ENCODE measurements at places on chromosomes 16 and 17. TPM values are rescaled to one million over a fixed set of nuclear protein-coding genes. Genes with fewer than 3 reads are reported as not detected.

DNA sequence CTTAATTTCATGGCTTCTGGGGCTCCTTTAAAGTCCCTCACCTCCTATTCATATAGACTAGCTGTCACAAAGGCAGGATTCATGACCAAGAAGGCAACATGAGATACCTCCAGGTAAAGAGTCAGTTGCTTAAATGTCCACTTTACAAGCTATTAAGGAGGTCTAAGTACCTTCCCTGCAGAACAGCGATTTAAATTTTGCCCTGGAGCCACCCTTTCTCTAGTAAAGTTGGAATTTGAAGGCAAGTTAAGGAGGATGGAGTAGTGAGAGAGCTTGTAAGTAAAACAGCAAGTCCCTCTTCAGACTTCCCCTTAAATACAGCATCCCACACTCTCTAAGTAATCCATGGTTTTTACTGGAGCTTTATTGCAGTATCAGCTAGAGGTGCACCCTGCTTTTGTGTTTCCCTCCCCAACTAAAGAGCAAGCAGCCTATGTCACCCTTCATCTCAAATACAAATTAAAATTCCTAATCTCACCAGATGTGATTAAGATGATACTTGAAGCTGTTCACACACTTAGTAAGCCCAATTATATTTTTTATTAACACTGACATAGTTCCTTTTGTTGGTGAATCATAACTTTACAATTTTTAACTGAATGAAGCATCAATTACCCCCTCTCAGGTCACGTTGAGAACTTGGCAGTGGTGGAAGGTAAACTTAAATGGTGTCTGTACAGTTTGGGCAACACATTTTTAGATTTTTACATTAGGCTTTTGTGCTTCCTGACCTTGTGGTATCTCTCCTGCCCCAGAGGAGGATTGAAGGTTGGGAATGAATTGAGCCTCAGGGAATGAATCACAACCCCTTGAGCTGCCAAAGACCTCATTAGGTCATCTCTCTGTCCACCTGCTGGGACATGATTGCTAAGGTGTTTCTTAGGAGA, 108.9 kb downstream of the TANGO6 start:
- DNase-seq = no peak

The MT1H gene
- polyA plus RNA-seq = not detected

The TBC1D3L gene
- not detected for polyA plus RNA-seq

The PIP4K2B gene
- 11.7 TPM for polyA plus RNA-seq

The MSLN gene
- polyA plus RNA-seq = not detected

The CASKIN2 gene
- not detected for polyA plus RNA-seq

DNA sequence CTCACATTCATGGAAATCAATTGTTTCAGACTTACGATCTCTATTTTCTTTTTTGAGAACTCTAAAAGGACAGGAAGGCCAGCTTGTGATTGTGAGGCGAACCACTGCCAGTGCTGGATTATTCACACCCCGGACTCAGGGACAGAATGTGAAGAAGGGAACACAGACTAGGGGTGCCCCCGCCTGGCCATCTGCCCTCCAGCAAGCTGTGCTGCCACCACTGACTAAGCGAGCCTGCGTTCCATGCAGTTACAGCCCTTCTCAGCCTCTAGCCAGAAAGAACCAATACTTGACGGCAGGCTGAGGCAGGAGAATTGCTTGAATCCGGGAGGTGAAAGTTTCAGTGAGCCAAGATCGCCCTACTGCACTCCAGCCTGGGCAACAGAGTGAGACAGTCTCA, 2.8 kb downstream of the HAGH start:
- DNase-seq = no peak

DNA sequence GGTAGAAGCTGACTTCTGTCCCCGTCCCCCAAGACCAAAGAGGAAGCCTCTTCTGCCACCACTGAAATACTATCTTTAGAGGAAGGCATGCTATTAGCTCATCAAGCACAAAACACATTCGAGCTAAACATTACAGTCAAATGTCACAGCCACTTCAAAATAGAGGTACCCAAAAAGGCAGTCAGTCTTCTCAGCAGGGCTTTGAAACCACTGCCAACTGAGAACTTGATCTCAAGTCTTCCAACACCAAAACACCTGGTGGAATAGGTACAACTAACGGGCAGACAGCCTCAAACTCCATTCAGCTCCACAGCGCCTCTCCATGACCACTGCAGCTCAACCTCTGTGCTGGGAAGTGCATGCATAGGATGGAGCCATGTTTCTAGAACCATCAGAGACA, 36.0 kb downstream of the ZFHX3 start:
- no peak for DNase-seq

The GPR179 gene
- not detected for polyA plus RNA-seq

The MT4 gene
- not detected for polyA plus RNA-seq

DNA sequence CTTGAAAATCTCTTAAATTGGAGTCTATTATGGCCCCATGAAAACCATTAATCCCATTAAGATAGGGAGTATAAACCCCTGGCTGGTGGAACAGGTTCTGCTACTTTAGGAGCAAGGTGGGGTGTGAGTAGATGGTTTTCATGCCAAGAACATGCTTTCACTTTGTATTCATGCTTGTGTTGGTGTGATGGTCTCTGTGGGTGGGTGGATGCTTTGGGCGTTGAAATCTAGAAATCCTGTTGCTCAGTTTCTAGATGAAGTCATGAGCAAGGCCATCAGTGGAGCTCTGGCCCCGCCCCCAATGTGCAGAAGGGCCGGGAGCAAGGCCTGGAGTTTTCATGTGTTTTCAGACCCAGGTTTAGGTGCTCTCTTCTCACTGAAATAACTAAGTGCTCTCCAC, 20.1 kb downstream of the PLD6 start:
- DNase-seq = no peak

The PLK1 gene
- 0.27 TPM for polyA plus RNA-seq

- DNase-seq = no peak
These were observed 379.5 kb downstream of the HS3ST4 start for GRCh38 chr16:26071101-26071866.

The HSD17B1 gene
- 1.0 TPM for polyA plus RNA-seq

The SCIMP gene
- 87.6 TPM for polyA plus RNA-seq

DNA sequence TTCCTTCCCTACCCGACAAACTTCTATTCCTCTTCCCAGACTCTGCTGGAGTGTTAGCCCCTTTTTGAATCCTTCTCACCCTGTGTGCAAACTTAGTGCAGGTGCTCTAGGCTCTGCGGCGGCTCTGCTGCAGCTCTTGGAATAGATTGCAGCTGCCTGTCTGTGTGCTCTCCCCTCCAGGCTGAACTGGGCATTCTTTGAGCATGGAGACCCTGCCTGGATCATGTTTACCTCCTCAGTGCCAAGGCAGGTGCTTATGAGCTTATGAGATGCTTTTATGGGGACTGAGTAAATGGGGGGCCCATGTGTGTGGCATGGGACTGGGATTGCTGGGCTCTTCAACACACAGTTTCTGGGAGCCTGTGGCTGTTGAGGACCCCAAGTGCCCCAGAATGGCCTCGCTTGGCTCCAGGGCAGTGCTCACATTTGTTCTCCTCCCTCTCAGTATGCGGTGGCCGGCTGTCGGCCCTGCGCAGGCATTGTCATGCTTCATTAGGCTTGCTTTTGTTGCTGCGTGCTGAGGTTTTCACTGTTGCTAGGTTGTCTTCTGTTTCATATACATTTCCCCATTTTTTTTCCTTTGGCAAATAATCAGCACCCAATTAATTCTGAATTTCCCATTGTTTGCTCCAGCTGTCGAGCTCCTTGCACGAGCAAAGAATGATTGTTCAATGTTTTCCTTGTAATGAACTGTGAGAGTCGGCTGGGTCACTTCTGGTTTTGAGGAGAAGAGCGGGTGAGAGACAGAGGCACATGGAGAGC, 185.5 kb upstream of the NLRP1 start:
- no peak for DNase-seq

The RDM1 gene
- polyA plus RNA-seq = not detected

DNA sequence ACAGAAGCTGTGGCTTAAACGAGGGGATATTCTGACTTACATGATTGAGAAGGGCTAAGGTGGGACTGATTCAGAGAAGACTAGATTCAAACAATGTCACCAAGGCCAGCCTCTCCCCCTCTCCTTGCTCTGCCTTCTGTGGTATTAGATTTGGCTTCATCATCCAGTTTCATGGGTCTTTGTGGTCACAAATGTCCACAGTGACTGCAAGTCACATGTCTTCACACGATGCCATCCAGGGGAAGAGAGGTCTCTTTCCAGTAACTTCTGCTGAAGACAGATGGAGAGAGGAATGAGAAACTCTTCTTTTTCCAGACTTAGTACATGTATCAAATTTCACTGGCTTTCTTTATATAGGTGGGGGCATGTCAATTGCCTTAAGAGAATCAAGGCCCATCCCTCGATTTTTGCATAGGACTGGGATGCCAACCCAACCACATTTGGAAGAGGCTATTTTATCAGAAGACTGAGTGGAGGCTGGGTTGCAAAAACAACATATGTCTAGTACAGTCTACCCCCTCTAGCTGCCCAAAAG, 57.3 kb upstream of the HNF1B start:
- no peak for DNase-seq

DNA sequence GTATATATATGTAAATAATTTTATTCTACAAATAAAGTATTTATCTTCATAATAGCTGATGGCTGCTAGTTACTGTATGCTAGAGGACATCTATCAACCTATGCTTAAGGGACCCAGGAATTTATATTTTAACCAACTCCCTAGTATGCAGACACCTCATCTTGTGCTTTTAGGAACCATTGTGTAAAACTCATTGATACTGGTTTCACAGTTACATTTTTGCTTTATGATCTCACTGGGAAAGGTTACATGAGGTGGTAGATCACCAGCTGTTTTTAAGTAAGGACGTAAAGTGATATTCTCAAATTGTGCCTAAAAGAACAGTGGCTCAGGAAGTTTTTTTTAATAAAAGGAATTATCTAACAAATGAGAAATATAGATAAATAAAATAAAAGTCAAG, 56.4 kb downstream of the VMP1 start:
- DNase-seq = no peak

- DNase-seq = no peak
These were observed 6.8 kb downstream of the ADAP2 start for GRCh38 chr17:30928584-30928983.

GRCh38 chr16:6929868-6930267, 402.8 kb upstream of the RBFOX1 start:
- no peak for DNase-seq

- no peak for DNase-seq
These were observed 1153.4 kb downstream of the CDH8 start for GRCh38 chr16:60882816-60883215.

The WNK4 gene
- not detected for polyA plus RNA-seq

DNA sequence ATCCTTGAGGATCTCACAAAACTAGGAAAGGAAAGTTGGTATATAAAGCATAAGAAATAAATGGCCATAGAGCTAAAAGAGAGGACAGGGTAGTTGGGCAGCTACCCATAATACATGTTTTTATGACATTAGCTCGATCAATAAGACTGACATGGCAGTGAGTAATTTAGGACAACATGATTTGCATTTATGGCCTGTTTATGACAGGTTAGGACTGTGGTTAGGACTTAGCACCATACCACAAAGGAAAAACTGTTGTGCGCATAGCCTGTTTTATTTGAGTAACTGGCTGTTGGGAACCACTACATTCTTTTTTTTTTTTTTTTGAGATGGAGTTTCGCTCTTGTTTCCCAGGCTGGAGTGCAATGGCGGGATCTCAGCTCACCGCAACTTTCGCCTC, 18.0 kb upstream of the TRIM37 start:
- no peak for DNase-seq

The WRAP53 gene
- 10.9 TPM for polyA plus RNA-seq

GRCh38 chr17:77736199-77736585, 222.3 kb upstream of the TNRC6C start:
- DNase-seq = no peak

- DNase-seq = no peak
These were observed 2.1 kb downstream of the ST6GALNAC1 start for GRCh38 chr17:76641501-76641900.

The ZPBP2 gene
- polyA plus RNA-seq = 0.37 TPM

DNA sequence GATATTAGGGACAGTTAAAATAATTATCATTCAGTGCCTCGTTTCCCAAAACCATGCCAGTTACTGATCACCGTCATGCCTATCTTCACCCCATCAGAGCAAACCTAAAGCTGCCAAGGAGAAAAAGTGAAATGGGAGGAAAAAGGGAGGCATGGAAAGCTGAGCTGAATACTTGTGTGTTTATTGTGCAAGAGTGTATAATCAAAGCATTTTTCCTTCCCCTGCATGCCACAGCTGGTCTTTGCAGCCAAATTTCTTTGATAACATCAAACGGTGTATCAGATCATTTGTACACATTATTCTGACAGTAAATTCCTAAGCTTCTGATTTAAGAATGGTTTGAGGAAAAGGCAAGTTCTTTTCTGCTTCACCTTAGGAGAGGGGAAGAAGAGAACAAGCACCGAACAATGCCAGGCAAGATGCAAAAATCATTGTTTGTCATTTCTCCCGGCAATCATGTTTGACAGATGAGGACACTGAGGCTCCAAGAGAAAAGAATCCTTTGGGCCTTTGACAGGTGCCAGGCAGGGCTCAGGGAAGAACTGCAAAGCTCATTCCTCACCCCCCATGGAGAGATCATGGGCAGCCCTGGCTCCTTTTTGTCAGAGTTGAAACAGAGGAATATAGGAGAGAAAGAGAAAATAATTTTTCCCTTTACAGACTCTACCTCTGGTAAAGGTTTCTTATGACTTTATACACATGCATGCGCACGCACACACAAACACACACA, 51.4 kb upstream of the ARHGAP44 start:
- no peak for DNase-seq

DNA sequence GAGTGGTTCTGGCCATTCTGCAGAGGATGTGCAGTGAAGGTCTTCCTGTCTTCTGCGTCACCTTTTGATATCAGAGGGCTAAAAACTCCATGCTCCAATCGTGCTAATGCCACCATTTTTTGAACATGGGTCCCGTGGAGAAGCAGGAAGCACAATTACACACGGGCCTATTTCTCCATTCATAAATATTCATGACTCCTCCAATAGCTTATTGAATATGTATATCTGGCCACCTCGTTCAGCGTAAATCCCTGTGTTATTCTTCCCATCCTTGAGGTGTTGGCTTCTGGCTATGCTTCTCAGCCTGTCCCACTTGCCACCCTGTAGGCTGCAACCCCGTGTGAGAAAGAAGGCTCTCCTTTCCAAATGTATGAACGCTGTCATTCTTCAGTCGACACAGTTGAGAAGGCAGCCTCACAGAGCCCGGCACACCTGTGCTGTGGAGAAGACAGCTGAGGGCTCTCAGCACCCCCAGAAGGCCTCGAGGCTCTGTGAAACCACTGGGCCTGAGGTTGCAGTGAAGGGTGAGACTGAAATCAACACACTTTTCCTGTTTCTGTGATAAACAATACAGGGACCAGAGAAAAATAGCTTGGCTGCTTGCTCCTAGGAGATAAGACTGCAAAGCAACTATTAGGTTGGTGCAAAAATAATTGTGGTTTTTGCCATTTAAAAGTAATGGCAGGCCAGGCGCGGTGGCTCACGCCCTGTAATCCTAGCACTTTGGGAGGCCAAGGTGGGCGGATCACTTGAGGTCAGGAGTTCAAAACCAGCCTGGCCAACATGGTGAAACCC, 4.9 kb upstream of the ANKRD40CL start:
- no peak for DNase-seq
